ENCODE measurements at places on chromosomes 6 and 20. TPM values are rescaled to one million over a fixed set of nuclear protein-coding genes. Genes with fewer than 3 reads are reported as not detected.

GRCh38 chr6:66965227-66965626 is 1258.2 kb upstream of the EYS start:
- H3K27ac ChIP-seq: no peak overlapping the region
- H3K27me3 ChIP-seq: no peaks in the 10 kb centered on the region
- no peaks in the 10 kb centered on the region for H3K36me3 ChIP-seq
- H3K4me1 ChIP-seq: no peaks in the 10 kb centered on the region
- DNase-seq: no peak

SIRPD gene
- not detected for total RNA-seq

- H3K36me3 ChIP-seq: no peaks in the 10 kb centered on the region
- no peak overlapping the region for H3K4me3 ChIP-seq
- no peak for DNase-seq
- H3K27me3 ChIP-seq: no peaks in the 10 kb centered on the region
- peaks cover 10% of the 10 kb centered on the region for H3K4me1 ChIP-seq
- no peak overlapping the region for H3K27ac ChIP-seq
Observed at GRCh38 chr6:39931607-39932006, 2.7 kb downstream of the MOCS1 start.

DNA sequence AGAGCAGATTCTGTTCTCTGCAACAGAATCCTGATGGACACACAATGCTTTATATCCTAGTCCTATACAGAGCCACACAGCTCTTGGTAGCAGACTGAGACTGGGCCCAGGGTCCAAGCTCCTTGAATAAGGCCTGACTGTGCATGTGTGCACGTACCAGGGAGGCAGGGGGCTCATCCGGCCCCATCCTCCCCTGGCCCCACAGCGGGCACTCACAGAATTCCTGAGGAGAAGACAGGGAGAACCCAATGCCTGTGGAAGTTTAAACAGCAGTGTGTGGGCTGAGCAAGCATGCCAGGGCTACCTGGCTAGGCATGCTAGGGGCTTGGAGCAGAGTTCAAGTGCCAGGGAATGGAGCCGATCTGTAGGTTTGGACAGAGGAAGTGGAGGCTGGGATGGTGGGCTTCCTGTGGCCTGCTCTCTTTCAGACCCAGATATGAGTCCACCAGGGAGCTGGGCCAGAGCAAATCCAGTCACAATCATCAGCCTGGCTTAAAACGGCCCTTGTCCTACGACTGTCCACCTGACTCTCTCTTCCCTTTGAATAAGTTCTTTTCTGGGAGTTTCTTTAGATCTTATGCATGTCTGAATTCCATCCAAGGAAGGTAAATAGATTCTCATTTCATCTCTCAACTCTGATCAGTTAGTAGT is 74.0 kb downstream of the MRPL14 start:
- no peaks in the 10 kb centered on the region for H3K27me3 ChIP-seq
- H3K27ac ChIP-seq: no peak overlapping the region
- no peak for DNase-seq
- H3K4me1 ChIP-seq: no peaks in the 10 kb centered on the region

GRCh38 chr6:169627736-169628607 is 73.9 kb downstream of the WDR27 start:
- no peak for DNase-seq
- H3K4me1 ChIP-seq: no peaks in the 10 kb centered on the region
- no peaks in the 10 kb centered on the region for H3K27me3 ChIP-seq
- no peaks in the 10 kb centered on the region for H3K36me3 ChIP-seq
- H3K27ac ChIP-seq: no peak overlapping the region

DNA sequence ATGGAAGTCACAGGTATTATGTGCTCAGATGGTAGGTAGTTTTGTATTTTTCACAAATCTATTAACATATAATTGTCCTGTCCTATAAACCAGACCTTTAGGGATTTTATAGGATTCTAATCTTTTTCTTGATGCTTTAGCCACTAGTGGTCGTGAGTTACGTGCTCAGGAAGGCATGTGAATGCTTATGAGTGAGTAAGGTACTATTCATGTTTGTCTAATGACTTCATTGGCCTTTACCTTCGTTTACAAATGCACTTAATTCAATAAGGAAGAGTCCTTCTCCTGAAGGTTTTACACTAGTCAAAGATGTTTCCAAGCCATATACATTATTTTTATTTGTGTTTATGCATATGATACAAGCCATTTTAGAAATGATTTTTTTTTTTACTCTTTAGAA is 23.0 kb downstream of the PACRG start:
- no peaks in the 10 kb centered on the region for H3K27me3 ChIP-seq
- no peaks in the 10 kb centered on the region for H3K36me3 ChIP-seq
- no peak for DNase-seq
- no peak overlapping the region for H3K27ac ChIP-seq

DNA sequence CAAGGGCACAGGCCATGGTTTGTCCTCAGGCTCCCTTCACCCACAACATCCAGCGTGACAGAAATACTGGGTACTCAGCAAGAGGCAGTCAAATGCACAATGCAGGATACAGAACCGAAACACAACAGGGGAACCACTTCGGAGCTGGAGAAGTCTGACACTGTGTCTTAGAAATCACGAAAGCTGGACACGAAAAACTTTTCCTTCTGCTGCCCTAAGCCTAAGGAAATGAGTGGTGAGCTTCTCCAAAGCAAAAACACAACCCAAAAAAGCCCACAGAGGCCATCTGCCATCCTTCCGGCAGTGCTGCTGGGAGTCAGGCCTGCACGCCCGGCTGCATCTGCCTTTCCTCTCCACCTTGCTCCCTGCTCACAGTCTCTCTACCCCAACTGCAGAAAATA is 106.3 kb downstream of the SLC23A2 start:
- H3K36me3 ChIP-seq: no peaks in the 10 kb centered on the region
- no peak for DNase-seq
- no peaks in the 10 kb centered on the region for H3K27me3 ChIP-seq
- no peak overlapping the region for H3K4me3 ChIP-seq

DNA sequence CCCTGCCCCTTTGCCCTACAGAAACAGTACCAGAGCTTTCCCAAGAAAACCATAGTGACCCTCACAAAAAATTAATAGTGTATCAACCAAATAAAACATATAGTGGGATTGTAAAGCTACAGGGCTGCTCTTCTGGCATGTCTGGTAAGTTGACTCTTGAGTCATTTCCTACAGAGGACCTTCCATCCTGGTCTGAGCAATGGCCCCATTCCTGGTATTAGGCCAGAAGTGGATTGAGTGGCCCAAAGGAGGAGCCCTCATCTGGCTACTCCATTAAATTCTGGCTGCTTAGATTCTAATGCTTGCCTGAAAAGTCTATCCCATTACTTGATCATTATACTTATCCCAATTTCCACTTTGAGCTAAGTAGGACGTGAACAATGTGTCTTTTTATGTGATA is 150.9 kb upstream of the HMGN3 start:
- H3K27ac ChIP-seq: no peak overlapping the region
- H3K4me1 ChIP-seq: no peaks in the 10 kb centered on the region
- no peak overlapping the region for H3K4me3 ChIP-seq
- H3K27me3 ChIP-seq: no peaks in the 10 kb centered on the region

- no peaks in the 10 kb centered on the region for H3K4me1 ChIP-seq
- H3K27me3 ChIP-seq: no peaks in the 10 kb centered on the region
- no peak overlapping the region for H3K27ac ChIP-seq
- no peak overlapping the region for H3K4me3 ChIP-seq
Observed at GRCh38 chr6:130070792-130071191, 52.4 kb downstream of the L3MBTL3 start.

DNA sequence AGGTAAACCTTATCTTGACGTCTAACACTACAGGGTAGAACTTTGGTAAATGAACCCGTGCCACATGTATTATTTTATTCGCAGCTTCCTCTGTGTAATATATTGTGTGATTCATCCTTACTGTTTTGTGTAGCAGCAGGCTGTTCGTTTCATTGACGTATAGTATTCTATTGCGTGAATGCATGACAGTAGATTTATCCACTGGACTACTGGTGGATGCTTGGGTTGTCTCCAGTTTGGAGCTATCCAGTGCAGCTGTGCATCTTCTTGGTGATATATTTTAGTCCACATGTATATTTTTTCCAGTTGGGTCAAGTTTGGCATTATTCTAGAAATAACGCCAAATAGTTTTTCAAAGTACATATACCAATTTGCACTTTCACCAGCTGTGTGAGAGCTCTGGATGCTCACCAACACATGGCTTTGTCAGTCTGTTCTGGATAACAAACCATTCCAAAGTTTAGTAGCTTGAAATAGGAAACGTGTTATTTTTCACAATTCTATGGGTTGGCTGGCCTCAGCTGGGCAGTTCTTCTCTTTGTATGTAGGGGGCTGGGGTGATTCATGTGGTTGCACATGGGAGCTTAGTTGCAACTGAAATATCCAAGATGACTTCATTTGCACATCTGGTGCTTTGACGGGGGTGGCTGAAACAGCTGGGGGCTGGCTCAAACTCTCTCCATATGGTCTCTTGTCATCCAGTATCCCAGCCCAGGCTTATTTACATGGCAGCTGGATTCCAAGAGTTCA is 9.3 kb downstream of the ECT2L start:
- no peaks in the 10 kb centered on the region for H3K36me3 ChIP-seq
- H3K27ac ChIP-seq: no peak overlapping the region
- no peak overlapping the region for H3K4me3 ChIP-seq
- no peaks in the 10 kb centered on the region for H3K27me3 ChIP-seq
- H3K4me1 ChIP-seq: no peaks in the 10 kb centered on the region

CLIC5 gene
- 7.2 TPM for total RNA-seq

DNA sequence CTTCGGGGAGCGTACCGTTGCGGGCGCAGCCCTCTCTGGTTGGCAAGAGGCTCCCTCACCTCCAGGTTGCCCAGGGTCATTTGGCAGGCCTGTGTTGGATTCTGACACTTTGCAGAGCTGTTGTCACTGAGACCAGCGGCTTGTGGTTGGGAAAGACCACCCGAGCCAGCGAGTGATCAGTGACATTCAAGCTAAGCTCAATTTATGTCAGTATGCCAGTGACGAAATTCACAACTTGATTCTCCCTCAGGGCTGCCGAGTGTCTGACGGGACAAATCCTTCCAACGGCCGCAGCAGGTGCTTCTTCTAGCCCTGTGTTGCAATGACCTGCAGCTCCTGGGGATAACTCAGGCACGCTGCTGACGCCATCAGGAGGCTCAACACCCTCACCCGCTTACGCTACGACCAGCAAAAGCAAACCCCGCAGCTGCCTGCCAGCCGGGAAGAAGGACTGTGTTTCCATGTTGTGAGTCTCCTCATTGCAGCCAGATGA is 16.9 kb upstream of the SLC22A2 start:
- no peak for DNase-seq
- H3K4me1 ChIP-seq: no peaks in the 10 kb centered on the region
- no peak overlapping the region for H3K27ac ChIP-seq
- no peaks in the 10 kb centered on the region for H3K36me3 ChIP-seq
- no peaks in the 10 kb centered on the region for H3K27me3 ChIP-seq
- no peak overlapping the region for H3K4me3 ChIP-seq

CST3 gene
- 5.3 TPM for total RNA-seq

- no peaks in the 10 kb centered on the region for H3K4me1 ChIP-seq
- H3K27me3 ChIP-seq: no peaks in the 10 kb centered on the region
- no peaks in the 10 kb centered on the region for H3K36me3 ChIP-seq
- no peak for DNase-seq
- no peak overlapping the region for H3K4me3 ChIP-seq
- H3K27ac ChIP-seq: no peak overlapping the region
Observed at GRCh38 chr6:159467473-159468041, 225.5 kb downstream of the SOD2 start.

GRCh38 chr20:62052842-62053464 is 12.7 kb downstream of the TAF4 start:
- no peaks in the 10 kb centered on the region for H3K36me3 ChIP-seq

GRCh38 chr6:19444481-19444880 is 392.7 kb upstream of the ID4 start:
- H3K27me3 ChIP-seq: no peaks in the 10 kb centered on the region
- no peak for DNase-seq
- H3K4me3 ChIP-seq: no peak overlapping the region
- H3K4me1 ChIP-seq: no peaks in the 10 kb centered on the region

DNA sequence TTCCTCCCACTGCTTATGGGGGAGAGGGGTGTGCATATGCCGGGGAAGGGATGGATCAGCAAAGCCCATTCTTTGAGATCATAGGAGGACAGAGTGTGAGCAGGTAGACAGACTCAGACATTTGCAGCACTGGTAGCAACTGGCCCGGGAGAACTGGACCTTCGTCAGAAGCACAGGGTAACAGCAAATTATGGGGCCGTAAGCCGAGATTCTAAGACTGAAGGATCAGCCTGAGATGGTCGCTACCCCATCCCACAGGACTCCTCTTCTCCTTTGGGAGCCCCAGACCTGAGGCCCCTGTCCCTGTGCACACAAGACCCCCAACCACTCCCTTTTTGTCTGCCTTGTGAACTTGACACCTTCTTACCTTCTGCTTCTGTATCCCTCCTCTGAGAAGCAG is 106.5 kb downstream of the TOX2 start:
- H3K27me3 ChIP-seq: no peaks in the 10 kb centered on the region
- no peak overlapping the region for H3K27ac ChIP-seq
- DNase-seq: no peak
- H3K36me3 ChIP-seq: no peaks in the 10 kb centered on the region
- no peak overlapping the region for H3K4me3 ChIP-seq

DNA sequence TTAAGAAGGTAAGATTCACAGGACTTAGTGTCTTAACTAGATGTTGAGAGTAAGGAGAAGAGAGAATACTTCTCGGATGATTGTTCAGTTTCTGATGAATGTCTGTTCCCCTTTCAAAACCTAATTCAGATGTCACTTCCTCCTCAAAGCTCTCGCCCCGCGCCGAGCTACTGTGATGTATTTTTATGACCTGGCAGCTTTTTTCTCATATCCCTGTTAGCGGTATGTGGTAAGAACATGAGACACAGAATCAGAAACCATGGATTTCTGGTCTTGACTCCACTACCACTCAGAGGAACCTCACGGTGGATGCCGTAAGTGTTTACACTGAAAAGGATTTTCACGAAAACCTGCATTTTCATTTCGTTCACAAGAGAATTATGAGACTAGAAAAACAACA is 48.4 kb downstream of the CEP43 start:
- no peak for DNase-seq
- peak overlapping the region; percentile 44 for H3K4me3 ChIP-seq
- no peaks in the 10 kb centered on the region for H3K27me3 ChIP-seq
- H3K4me1 ChIP-seq: peaks cover 17% of the 10 kb centered on the region

DNA sequence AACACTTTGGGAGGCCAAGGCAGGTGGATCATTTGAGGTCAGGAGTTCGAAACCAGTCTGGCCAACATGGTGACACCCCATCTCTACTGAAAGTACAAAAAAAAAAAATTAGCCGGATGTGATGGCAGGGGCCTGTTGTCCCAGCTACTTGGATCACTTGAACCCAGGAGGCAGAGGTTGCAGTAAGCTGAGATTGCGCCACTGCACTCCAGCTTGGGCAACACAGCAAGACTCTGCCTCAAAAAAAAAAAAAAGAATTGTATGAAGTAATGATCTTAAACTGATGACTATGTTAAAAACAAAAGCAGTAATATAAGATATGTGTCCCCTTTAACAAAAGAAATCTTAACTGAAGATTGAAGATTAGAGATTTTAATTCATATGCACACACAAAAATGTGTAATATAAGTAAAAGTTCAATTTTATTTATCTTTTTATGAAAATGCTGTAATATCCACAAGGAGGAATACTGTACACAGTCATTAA is 29.0 kb upstream of the RUNX2 start:
- no peak for DNase-seq
- H3K36me3 ChIP-seq: no peaks in the 10 kb centered on the region
- H3K4me3 ChIP-seq: no peak overlapping the region
- no peaks in the 10 kb centered on the region for H3K27me3 ChIP-seq
- peaks cover 4% of the 10 kb centered on the region for H3K4me1 ChIP-seq

GRCh38 chr6:25124216-25124715 is 154.9 kb upstream of the CARMIL1 start:
- peaks cover 9% of the 10 kb centered on the region for H3K36me3 ChIP-seq
- H3K27me3 ChIP-seq: no peaks in the 10 kb centered on the region
- no peak overlapping the region for H3K27ac ChIP-seq
- no peak for DNase-seq

GRM1 gene
- total RNA-seq: not detected

TRIM31 gene
- not detected for total RNA-seq

Data from CD8-positive, alpha-beta memory T cell (primary cell).